Right lobe of liver (tissue), 6 donors: ENCODE measurements at places on chromosomes 2 and 18. TPM values are rescaled to one million over a fixed set of nuclear protein-coding genes. Genes with fewer than 3 reads are reported as not detected.

GRCh38 chr18:23229472-23229871 is 94.2 kb downstream of the CABLES1 start:
- no peak for DNase-seq

TUBA4B gene
- 0.27 TPM for total RNA-seq

GRCh38 chr2:41194230-41194629 is 742.3 kb upstream of the SLC8A1 start:
- DNase-seq: peak; percentile 18

- DNase-seq: no peak
Observed at GRCh38 chr2:188199716-188200128, 92.0 kb upstream of the GULP1 start.

DNA sequence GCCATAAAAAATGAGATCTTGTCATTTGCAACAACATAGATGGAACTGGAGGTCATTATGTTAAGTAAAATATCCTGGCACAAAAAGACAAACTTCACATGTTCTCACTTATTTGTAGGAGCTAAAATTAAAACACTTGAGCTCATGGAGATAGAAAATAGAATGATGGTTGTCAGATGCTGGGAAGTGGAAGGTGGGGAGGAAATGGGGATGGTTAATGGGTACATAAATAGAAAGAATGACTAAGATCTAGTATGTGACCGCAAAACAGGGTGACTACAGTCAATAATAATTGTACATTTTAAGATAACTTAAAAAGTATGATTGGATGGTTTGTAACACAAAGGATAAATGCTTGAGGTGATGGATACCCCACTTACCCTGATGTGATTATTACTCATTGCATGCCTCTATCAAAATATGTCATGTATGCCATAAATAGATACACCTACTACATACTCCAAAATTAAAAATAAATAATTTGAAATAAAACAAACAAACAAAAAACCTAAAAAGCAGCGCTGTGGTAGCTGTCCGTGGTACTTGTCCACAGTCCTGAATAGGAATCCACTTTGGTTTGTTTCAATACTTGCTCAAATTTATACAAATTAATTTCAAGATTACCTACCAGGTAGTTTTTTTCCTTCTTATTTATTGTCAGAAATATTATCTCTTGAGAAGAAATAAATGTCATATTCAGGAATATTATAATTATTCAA is 224.5 kb downstream of the DLGAP1 start:
- DNase-seq: no peak

DNA sequence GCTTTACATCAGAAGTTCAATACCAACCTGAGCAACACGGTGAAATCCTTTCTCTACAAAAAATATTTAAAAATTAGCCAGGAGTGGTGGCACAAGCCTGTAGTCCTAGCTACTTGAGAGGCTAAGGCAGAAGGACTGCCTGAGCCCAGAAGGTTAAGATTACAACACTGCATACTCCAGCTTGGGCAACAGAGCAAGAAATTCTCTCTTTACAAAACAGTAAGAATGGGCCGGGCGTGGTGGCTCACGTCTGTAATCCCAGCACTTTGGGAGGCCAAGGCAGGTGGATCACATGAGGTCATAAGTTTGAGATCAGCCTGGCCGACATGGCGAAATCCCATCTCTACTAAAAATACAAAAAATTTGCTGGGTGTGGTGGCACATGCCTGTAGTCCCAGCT is 113.2 kb downstream of the USP34 start:
- no peak for DNase-seq

GRCh38 chr18:73827801-73828200 is 319.8 kb downstream of the FBXO15 start:
- DNase-seq: no peak

GRCh38 chr2:76763276-76763675 is 758.9 kb downstream of the LRRTM4 start:
- no peak for DNase-seq

DNA sequence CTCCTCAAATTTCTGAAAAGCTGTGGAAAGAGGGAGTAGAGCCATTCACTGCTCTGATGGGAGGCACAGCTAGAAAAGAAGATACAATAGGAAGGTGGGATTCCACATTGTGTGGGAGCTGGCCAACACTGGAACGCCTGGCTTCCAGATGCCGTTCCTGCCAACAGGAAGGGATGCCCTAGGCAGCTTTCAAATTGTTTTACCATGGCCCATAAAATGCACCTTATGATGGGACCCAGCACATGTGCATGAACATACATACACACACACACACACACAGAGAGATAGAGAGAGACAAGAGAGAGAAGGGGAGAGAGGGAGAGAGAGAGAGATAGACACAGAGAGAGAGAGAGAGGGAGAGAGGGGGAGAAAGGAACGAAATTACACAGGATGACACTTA is 86.1 kb upstream of the BZW1 start:
- no peak for DNase-seq

DNA sequence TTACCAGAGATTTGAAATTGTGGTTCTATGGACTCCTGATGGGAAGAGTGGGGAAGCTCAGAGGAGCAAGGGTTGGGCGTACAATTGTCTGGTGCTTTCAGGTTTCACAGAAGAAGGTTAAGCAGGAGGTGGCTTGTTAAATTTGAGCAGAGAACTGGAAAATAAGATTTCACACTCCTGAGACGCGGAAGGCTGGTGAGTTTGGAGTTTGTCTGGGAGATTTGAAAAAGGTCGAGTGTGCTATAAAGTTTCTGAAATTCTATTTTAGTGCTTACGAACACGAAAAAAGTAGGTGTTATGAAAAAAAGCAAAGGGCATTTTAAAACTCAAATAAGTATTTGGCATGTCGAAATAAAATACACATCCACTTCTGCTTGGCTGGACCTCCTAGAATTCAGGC is 170.1 kb downstream of the MEIS1 start:
- DNase-seq: no peak

TUBA4A gene
- total RNA-seq: 38.0 TPM

SKOR2 gene
- not detected for total RNA-seq

DNA sequence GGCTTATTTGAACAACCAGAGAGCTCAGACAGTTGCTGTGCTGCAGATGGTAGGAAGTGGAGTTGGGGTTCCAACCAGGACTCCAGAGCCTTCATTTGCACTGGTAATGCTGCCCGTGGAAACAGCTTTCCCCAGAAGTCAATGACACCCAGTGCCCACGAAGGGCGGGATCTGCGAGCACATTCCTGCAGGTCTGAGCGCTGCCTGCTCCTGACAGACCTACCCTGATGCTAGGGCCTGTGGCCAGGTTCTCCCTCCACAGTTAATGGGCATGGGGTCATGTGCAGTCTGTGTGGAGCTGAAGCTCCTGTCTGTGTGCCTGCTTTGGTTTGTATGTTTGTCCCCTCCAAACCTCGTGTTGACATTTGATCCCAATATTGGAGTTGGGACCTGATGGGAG is 299.0 kb upstream of the HS6ST1 start:
- DNase-seq: no peak

DNA sequence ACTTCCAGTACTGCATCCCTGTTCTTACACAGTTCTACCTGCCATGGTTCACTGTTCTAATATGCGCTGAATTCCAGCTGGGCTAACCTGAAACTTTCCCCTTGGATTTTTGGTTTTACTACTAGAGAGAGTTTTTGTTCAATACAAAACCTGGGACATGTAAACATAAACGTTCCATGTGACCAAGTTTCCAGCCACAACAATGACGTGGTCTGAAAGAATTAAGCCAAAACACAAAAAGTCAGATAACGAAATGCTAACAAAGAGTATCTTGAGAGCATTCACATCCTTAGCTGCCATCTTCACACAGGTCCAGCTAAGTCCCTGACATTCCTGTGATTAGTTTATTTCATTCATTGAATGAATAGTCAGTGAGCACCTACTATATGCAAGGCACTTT is 467.0 kb upstream of the PKDCC start:
- DNase-seq: no peak

SNTG2 gene
- total RNA-seq: not detected

DNA sequence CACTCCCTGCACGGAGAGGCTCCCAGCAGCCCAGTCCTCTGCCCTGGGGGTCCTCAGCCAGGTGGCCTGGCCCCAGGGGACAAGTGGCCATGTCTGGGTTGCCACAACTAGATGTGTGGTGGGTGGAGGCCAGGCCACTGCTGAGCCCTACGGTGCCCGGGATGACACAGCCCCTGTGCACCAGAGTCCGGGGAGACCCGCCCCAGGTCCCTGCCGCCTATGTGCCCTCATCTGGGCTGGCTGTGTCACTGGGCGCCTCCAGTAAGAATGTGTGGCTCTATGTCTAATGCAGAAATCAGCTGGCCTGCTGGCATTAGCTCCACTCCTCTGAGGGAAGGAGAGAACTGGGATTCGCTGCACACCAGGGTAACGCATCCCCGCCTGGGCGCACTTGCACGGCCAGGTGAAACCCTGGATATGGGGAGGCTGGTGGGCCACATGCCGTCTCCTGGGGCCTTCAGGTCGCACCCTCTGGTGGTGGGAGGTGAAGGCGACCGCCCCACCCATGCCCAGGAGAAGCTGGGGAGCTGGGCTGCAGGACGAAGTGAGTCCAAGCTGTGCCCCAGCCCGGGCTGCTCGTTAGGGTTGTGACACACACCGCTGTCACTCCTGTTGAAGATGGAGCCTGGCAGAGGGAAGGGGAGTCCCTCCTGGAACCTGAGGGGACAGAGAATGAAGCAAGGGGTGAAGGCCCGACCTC is 136.1 kb downstream of the PTGR3 start:
- DNase-seq: no peak

IHH gene
- 0.98 TPM for total RNA-seq

GRCh38 chr2:44441200-44441599 is 79.5 kb downstream of the CAMKMT start:
- DNase-seq: no peak

STPG4 gene
- total RNA-seq: not detected

DNA sequence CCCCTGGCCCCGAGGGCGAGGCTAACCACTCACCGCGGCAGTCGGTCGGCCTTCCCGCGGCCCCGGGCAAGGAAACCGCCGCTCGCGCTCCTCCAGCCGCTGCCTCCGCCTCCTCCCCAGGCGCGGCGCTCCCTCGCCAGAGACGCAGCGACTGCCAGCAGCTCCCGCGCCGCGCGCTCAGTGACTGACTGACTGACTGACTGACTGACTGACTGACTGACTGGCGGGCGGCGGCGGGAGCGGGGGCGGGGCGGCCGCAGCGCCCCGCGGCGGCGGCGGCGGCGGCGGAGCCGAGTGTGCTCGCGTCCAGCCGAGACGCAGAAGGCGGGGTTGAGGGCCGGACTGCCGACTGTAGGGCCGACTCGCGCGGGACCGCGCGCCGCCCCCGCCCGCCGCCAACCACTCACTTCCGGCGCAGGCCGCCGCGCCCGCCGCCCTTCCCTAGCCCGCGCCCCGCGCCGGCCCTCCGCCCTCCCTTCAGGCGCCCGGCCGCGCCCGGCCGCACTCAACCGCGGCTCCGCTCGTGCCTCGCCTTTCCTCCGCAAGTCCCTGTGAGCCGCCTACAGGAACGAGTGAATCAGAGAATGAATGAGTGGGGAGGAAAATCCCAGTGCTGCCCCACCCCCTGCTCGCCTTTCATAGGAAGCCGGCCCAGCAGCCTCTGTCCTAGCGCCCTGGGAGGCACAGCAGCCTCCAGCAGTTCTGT is at the start of gene RAPH1:
Gene RAPH1, minus strand, starts transcription at position 224 of the 706 bp plus-strand sequence. CDS start 39,948 bp downstream, outside the sequence.
- DNase-seq: peak; percentile 93

GRCh38 chr2:20595439-20596192 is 55.3 kb downstream of the HS1BP3 start:
- DNase-seq: peak; percentile 45

DNA sequence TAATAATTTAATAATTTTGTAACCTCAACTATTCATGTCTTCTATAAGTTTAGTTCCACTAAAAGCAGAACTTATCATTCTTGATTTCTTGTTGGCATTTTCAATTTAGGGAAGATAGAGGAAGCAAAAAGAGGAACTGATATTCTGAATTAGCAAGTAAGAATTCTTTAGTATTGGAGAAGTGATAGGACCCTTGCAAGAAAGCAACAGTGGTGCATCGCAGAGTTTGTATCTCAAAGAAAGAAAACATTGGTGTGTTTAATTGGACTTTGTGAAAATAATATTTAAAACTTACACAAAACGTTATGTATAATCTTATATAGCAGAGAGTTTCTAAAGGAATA is 36.5 kb upstream of the TNFRSF11A start:
- no peak for DNase-seq

GRCh38 chr2:151518802-151519201 is 109.1 kb downstream of the RIF1 start:
- no peak for DNase-seq

DNA sequence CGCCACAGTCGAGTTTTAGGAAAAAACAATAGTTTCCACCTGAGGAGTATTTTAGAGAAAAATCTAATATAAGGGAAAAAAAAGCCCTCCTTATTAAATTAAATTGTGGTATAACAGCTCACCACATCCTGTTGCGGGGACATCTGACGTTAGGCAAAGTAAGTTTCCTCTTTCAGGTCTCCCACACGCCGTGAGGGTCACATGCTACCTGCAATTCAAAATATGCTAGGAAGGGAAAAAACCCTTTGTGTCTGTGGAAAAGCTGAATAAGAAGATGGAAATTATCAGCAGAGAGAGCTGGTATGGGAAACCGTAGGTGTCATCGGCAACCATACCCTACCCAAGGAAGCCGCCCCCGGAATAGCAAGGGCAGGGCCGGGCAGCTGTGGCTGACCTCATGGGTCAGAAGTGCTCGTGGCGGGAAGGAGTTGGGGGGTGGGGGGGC is 128.0 kb downstream of the NFATC1 start:
- DNase-seq: peak; percentile 31

SH2D6 gene
- 0.40 TPM for total RNA-seq

CCBE1 gene
- 2.7 TPM for total RNA-seq

- no peak for DNase-seq
Observed at GRCh38 chr2:111620281-111620680, 263.7 kb downstream of the ANAPC1 start.
